LoVo (cell line): ENCODE measurements at places on chromosomes 1 and 21.

- no peak for DNase-seq
These were observed 4.0 kb downstream of the WDR26 start for GRCh38 chr1:224430511-224431113.

DNA sequence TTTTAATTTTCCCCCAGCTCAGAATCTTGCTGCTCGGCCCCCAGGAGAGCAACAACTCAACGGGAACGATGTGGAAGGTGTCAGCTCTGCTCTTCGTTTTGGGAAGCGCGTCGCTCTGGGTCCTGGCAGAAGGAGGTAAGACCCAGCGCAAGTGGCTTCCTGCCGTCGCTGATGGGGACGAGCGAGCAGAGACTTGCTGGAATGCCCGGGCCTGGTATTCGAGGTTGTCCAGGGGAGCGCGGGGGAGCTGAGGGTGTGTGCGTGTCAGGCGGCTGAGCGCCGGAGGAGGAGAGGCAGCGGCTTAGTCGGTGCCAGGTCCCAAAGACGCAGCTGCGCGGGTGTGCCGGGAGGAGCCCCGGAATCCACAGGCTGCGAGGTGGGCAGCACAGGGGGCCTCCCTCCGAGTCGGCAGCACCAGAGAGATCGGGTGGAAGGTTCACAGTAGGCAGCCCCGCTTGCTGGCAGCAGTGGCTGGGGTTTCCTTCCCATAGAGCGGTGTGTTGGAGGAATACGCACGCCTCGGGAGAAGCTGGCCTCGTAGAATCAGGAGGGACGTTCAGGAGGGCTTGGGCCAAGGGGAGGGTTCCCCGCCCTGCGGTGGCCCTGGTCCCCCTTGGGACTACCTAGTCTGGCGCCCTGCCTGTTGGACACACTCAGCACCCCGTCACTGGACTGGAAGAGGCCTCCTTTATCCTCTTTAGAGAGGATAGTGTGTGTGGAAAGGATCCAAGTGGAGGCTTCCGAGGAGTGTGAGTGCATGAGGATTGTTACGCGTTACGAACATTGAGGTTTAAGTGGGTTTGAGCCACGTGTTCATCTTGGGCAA is 547 bp downstream of the PDPN start:
- no peak for DNase-seq

DNA sequence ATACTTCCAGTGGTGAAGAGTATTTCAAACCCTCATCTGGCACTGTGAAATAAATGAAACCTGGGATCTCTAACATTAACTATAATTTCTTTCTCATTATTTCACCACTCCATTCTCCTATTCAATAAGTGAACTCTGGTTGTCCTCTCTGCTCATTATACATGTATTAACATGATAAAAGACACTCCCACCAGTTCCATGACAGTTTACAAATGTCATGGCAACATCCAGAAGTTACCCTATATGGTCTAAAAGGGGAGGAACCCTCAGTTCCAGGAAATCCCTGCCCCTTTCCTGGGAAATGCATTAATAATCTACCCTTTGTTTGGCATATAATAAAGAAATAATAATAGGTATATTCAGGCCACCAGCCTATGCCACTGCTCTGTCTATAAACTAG is 62.7 kb upstream of the BRINP3 start:
- no peak for DNase-seq

DNA sequence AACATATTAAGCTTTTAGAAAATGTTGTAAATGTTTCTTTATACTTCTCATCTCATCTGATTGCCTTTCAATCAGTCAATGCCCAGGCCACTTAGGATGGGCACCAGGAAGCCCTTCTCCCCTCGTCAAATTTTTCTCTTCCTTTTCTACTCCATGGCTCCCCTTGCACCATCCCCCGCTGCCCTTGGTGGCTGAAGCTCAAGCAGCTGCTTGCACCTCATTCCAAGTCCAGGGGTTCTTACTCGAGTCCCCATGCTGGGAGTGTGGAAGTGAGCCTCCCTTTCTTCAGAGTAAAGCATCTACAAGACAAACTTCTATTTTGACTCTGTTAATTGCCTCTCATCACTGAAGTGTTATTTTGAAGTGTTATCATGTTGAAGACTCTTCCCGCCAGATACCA is 39.7 kb upstream of the KRTAP11-1 start:
- DNase-seq: no peak

- no peak for DNase-seq
These were observed 93.0 kb downstream of the MTR start for GRCh38 chr1:236888126-236888525.

GRCh38 chr1:44328671-44329416 is 26.2 kb downstream of the ERI3 start:
- DNase-seq: no peak

- no peak for DNase-seq
These were observed 26.1 kb downstream of the METTL13 start for GRCh38 chr1:171807556-171807955.

DNA sequence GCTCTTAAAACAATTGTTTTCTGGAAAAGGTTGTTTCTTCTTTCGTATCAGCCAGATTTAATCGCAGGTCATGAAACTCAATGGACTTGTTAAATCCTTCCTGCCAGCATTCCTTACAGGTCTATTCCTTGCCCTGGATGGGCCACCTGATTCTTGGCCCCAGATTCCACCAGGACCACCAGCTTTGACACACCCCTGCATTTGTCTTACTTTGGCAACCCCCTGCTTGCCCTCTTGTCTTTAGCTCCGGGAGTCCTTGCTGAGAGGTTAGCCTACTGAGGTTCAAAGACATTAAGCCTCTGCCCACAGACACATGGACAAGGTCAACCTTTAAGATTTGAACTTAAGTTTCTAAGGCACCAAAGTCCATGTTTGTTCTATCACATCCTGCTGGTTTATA is 27.1 kb upstream of the DAB1 start:
- DNase-seq: no peak

DNA sequence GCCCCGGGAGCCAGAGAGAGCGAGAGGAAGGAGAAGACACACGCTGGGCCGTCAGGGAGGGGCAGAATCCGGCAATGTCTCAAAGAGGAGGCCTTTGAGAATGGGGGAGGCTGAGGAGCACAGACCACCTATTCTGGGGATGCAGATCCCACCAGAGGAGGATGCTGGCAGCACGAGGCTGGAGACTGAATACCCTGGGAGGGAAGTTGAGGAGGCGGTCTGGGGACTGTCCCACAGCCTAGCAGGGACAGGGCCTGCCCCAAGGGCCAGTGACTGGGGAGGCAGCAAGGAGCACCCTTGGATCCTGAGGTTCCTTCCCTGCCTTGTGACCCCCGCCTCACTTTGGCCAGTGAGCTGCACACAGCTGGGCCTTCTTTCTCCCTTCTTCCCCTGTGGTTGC is 49.2 kb downstream of the SLC37A1 start:
- DNase-seq: no peak

DNA sequence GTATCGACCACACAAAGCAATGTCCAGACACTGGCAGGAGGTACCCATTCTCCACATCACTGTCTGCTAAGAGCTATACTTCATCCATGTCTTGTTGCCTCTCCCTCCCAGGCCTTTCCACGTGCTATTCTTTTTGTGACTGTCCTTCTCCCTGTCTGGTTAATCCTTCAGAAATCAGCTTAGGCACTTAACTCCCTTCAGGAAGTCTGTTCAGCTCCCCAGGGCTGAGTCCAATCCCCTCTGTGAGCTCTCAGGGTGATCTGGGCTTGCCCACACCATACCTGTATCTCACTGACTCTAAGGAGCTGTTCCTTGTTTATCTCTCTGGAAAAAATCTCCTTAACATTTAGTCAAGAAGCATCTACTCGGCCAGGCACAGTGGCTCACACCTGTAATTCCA is 69.4 kb downstream of the NID1 start:
- DNase-seq: no peak

- no peak for DNase-seq
These were observed 18.9 kb downstream of the CAP1 start for GRCh38 chr1:40059338-40059959.

DNA sequence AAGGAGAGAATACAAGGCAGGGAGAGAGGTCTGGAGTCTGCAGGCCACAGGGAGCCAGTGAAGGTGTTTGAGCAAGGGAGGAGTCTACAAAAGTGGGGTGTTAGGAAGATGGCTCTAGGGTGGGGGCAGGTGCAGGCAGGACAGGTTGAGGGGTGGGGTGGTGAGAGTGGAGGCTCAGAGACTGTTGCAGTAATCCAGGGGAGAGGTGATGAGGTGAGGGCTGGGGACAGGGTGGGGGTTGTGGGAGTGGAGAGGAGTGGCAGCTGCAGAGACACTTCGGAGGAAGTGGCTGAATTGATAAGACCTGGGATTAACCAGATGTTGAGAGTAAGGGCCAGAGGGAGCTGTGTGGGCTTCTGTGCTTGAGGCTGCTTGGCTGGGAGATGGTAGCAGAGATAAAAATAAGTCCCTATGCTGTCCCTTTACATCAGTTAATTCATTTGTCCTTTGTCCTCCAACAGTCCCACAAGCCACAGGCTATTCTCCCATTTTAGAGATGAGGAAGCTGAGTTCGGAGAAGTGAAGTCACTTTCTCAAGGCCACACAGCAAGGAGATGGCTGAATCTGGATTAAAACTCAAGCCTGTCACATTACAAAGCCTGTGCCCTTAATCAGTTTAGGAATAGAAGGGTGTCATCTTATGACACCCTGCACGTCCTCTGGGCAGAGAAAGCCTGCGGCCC is 54.8 kb upstream of the SYNC start:
- DNase-seq: no peak

DNA sequence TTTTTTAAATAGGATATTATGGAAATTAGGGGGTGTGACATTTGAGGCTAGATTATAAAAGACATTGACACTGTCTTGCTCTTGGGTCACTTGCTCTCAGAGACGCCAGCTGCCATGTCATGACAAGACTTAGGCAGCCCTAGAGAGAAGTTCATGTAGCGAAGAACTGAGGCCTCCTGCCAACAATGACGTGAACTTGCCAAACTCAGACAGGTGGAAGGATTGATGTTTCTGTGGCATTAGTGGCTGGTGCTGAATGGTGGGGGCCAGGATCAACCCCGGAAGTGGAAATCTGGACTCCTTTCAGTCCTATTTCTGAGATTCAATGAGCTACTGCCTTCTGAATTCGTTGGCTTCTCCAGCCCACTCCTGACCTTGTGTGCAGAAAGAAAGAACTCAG is 14.7 kb downstream of the NCF2 start:
- no peak for DNase-seq

DNA sequence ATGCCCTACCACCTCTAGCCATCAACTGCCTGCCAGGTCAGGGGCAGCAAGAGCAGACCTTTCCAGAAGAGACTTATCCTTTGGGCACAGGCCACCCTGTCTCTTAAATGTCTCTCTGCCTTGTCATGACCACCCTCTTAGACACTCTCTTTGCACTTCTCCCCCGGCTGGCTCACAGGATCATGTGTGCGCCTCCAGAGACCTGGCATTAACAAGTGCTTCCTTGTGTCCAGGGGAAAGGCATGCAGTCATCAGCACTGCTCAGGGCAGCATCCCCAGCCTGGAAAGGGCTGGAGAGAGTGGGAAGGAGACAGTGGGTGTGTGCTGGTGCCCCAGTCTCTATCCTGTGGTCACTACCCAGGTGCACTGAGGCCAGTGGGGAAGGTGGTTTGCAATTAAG is 85.2 kb upstream of the TLR5 start:
- DNase-seq: no peak

DNA sequence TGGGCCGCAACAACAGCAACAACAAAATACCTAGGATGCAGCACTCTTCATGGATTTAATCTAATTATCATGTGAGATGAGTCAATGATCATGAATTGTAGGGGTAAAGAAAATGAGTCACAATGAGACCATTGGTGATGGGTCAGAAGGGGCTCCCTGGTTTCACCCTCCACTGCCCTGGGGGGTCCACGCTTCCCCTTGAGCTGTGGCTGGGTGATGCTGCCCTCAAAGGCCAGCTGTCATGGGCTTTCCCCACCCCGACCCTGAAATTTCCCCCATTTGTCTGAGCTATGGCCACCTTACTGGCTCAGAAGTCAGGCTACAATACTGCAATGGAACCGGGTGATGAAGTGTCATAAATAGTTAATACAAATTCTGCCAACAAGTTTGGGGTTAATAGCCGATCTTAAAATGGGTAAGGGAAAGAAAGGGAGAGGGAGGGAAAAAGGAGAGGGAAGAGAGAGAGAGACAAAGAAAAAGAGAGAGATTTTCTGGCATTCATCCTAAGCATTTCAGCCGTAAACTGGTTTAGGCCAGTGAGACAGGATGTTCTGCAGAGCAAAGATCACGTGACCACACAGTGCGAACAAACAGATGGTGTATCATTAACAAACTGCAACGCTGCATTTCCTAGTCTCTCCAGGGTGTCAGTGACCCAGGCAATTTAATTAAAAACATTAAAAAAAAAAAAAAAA is 143.4 kb upstream of the ERRFI1 start:
- DNase-seq: peak; percentile 67

DNA sequence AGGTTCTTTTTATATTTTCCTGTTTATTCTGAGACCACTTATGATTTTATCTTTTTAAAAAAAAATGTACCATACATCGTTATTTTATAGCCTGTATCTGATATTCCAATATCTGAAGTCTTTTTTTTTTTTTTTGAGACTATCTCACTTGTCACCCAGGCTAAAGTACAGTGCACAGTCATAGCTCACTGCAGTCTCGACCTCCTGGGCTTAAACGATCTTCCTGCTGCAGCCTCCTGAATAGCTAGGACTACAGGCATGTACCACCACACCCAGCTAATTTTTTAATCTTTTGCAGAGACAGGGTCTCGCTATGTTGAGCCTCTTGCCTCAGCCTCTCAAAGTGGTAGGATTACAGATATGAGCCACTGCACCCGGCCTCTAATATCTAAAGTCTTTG is 25.1 kb downstream of the BCAR3 start:
- DNase-seq: no peak

DNA sequence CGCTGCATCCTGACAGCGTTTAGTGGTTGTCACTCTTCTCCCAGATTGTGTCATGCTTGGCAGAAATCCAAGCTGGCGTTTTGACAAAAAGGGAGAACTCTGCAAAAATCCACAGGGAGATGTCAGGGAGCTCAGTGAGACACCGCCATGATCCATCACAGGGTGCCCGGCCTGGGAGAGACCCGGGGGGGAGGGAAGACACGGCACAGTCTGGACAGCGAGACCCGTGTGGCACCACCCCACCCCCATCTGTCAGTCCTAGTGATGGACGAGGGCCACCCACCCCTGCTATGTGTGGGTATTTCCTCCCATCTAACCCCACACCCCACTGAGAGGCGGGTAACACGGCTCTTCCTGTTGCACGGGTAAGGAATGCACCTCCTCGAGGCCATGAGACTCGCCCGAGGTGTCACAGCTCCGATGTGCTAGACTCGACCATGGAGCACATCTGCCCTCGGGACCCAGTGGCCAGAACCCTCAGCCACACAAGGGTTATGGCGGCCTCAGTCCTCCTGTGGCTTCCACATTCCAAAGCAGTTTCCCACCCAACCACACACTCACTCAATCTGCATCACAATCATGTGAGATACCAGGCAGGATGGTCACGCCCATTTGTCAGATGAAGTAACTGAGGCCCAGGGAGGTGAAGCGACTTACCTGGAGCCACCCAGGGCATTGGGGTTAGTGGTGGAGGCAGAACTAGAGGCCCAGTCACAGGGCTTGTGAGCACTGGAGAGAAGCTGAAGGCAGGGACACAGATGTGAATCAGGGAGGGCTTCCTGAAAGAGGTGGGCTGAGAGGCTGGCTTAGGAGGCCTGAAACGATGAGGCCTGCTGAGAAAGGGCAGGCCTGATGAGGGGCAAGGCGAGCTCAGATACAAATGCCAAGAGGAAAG is 688.5 kb downstream of the MATN1 start:
- DNase-seq: no peak

GRCh38 chr1:115655916-115656315 is 14.1 kb downstream of the VANGL1 start:
- DNase-seq: no peak
